ENCODE measurements at places on chromosomes 6 and 20.

DNA sequence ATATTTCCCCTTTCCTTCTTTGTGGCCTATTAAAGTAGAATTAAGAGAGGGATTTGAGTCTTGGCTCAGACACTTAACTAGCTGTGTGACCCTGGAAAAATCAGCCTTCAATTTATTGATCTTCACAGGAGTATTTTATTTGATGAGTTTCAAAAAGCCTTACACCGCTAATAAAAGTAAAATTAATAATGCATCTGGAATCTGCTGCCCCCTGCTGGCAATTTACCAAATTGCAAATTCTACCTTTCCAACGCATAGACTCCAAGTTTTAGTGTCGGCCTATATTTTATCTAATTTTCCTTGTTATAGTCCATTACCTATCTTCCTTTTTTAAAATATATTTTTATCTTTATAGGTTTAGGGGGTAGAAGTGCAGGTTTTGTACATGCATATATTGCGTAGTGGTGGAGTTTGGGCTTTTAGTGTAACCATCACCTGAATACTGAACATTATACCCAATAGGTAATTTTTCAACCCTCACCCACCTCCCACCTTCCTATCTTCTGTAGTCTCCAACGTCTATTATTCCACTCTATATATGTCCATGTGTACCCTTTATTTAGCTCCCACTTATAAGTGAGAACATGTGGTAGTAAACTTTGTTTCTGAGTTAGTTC, 46.3 kb downstream of the GOPC start:
- no peak for DNase-seq

DNA sequence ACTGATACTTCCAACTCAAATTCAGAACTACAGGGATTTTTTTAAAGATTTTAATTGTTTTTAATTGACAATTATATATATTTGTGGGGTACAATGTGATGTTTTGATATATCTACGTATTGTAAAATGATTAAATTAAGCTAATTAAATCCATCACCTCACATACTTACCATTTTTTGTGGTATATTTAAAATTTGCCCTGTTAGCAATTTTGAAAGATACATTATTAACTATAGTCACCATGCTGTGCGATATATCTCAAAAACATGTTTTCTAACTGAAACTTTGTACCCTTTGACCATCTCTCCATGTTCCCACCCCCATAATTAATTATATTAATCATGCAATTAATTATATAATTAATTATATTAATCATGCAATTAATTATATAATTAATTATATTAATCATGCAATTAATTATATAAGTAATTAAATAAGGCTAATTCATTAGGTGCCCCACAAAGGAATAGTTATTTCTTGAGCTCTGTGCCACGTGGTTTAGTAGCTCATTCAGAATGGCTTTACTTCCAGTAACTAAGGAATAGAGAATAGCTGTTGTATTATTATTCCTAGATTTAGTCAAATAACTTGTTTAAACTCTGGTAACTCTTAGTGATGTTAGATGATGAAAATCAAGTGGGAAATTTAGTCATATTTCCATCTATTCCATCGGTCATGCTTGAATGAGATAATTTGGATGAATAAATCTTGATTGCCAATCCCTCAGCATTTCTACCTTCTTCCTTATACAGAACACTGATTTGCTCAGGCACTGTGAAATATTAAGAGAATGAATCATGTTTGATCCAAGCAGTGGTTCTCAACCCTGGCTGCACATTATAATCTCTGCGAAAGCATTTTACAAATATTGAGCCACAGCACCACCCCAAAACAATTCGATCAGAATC, 25.1 kb downstream of the LOC128125822 start:
- DNase-seq, result no peak

DNA sequence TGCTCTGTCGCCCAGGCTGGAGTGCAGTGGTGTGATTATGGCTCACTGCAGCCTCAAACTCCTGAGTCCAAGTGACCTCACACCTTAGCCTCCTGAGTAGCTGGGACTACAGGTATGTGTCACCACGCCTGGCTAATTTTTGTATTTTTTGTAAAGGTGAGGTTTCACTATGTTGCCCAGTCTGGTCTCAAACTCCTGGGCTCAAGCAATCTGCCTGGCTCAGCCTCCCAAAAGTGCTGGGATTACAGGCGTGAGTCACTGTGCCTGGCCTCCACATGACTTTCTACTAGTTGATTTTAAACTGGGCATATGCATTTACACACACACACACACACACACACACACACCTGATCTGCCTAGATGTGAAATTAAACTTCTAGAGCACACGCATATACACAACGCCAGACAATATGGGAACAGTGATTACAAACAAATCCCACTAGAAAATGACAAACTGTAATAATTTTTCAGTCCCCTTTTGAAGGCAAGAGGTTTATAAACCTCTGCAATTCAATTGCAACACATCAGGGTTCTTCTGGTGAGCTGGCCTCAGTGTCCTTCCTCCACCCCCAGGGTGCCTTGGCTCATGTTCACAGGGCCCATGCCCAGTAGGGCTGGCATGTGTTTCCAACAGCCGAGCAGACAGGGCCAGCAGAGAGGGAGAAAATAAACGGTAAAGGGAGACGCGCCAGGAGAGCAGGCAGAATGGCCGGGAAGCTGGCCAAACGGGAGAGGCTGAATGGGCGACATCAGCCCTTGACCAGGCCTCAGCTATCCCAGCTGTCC, 31.2 kb downstream of the PARD6B start:
- DNase-seq, result peak; percentile 91

DNA sequence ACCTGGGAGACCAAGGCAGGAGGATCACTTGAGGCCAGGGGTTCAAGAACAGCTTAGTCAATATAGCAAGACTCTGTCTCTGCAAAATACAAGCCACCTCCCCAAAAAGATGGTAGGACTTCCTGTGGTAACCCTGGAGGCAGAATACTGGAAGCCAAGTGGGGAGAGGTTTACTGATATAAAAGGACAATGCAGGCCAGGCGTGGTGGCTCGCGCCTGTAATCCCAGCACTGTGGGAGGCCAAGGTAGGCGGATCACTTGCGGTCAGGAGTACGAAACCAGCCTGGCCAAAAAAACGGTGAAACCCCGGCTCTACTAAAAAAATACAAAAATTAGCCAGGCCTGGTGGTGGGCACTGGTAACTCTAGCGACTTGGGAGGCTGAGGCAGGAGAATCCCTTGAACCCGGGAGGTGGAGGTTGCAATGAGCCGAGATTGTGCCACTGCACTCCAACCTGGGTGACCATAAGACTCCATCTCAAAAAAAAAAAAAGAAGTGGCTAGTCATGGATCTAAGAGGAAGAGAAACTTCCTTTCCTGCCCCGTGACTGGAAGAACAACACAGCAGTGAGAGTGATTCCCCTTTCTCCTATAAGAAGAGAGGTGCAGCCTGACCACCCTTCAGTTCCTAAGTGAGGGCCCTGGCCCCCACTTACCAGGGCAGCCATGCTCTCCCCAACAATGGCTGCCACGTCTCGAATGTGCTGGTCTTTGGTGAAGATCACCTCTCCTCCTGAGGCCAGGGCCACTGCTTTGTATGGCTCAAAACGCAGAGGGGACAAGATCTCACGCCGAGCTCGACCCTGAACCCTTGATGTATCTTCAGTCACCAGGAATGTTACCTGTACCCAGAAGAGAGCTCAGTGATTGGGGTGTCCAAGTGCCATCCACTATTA, 6.2 kb downstream of the SAPCD1 start:
- no peak for DNase-seq

DNA sequence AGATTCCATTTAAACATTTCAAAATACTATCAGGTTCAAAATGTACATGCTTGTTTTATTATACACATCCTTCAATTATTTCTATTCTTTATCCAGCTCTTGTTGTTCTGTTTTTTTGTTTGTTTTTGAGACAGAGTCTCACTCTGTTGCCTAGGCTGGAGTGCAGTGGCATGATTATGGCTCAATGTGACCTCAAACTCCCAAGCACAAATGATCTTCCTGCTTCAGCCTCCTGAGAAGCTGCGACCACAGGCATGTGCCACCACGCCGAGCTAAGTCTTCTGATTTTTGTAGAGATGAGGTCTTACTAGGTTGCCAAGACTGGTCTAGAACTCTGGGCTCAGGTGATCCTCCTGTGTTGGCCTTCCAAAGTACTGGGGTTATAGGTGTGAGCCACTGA, 44.1 kb upstream of the SMIM29 start:
- DNase-seq, result no peak

DNA sequence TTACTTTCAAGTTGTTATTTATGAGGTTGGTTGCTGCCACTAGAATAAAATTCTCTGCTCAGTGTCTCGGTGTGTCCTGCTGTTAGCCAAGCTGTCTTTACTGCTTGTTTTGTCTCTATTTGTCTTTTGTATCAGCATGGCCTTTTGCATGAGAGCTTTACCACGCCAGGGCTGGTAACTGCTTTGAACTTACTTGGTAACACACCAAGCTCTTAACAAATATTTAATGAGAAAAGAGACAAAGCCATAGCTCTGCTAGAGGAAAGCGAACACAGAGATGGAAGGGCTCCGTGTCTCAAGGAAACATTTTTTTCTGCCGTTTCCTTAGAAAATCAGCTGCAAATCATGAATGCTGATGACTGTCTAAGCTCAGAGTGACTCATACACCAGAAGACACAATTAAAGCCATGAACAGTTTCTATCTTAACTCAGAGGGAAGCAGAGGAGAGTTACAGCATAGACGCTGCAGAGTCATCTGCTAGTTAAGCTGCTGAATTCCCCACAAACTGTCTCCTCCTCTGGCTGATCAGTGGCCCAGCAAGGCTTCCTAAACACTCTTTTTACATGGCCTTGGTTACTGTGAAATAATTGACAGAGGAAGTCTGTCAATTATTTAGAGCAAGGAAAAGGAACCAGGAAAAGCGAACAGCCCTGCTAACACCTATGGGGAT, 44.8 kb downstream of the AGPAT4 start:
- no peak for DNase-seq

- no peak for DNase-seq
Measured at GRCh38 chr6:169452869-169453620, 199.4 kb upstream of the THBS2 start.

DNA sequence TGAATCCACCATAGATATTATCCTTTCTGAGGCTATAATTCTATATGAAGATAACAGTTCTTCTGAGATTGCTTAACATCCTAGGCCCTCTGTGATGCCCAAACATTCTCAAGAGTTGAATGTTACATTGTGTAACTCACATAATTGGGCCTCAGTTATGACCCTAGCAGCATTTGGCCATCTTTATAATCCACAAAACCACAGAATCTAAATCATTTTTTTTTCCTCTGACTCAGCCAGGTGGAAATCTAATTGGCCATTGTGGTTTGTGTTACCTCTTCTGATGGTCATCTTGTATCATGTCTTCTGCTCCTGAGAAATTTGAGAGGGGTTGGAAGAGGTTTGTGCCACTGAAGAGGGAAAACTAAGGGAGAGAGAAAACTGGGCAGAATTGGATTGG, 99.5 kb downstream of the LINC00237 start:
- no peak for DNase-seq

GRCh38 chr6:78347191-78347916, 520.0 kb upstream of the IRAK1BP1 start:
- no peak for DNase-seq

- DNase-seq, result peak; percentile 72
Measured at GRCh38 chr20:17835240-17835933, 133.2 kb downstream of the SNX5 start.

DNA sequence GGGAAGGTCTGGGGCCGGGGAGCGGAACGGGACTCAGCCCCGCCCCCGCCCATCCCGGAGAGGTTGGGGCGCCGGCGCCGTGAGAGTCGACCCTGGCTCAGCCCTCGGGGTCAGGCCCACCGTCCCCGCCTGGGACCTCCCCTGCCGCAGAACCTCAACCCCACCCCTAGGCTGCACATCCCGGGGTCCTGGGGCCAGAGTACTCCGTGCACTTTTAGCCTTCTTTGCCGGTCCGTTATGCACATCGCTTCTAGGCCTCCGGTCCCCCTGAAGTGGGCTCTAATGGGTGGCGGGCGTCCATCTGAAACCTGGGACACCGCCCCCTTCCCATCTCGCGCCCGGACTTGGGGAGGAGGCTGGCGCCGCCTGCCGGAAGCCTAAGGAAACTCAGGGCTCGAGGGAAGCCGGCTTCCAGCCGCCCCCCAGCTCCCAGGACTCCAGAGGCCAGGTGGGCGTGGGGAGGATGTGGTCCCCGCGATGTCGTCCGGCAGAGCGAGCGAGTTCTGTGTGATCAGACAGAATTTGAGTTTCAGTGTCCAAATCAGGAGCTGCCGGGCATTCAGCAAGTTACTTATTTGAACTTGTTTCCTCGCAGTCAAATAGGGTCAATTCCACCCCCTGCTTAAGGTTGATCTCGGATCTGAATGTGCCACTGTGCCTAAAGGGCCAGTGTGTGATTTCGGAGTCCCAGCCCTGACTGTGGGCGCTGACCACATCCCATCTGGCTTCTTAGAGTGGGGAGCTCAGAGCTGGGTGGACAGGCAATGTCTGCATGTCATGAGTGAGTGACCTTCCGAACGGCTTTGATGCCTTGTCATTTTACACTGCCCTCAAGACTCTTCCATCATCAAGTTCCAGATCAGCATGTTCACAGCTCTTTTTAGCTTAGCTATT, 47.6 kb downstream of the CPXM1 start:
- peak; percentile 75 for DNase-seq

DNA sequence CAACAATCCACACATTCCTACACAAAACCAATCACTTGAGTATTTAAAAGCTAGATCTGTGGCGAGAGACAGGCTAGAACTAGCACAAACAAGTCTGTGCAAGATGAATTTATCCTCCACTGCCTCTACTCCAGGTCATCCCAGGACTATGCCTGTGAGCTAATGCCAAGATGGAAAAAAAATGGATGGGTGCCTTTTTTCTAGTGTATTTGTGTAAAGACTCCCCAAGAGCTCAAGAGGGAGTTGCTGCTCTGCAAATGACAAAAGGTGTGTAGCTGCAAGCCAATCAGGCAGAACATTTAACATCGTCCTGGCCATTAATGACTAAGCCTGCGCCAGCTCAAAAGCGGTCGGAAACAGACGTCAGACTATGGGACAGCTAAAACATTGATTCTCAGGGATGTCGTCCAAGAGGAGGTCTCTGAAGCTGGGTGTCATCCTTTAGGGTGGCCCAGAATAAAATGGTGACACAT, 21.9 kb downstream of the ATXN1 start:
- DNase-seq, result no peak

GRCh38 chr6:75436869-75437268, 56.7 kb downstream of the FILIP1 start:
- no peak for DNase-seq

GRCh38 chr6:12235341-12235740, 54.8 kb upstream of the EDN1 start:
- no peak for DNase-seq
